Right ventricle myocardium superior (tissue), 1 donor: ENCODE measurements at places on chromosomes 6 and 20. TPM values are rescaled to one million over a fixed set of nuclear protein-coding genes. Genes with fewer than 3 reads are reported as not detected.

- DNase-seq: no peak
Measured at GRCh38 chr20:59735486-59735885, 131.1 kb downstream of the PHACTR3 start.

DNA sequence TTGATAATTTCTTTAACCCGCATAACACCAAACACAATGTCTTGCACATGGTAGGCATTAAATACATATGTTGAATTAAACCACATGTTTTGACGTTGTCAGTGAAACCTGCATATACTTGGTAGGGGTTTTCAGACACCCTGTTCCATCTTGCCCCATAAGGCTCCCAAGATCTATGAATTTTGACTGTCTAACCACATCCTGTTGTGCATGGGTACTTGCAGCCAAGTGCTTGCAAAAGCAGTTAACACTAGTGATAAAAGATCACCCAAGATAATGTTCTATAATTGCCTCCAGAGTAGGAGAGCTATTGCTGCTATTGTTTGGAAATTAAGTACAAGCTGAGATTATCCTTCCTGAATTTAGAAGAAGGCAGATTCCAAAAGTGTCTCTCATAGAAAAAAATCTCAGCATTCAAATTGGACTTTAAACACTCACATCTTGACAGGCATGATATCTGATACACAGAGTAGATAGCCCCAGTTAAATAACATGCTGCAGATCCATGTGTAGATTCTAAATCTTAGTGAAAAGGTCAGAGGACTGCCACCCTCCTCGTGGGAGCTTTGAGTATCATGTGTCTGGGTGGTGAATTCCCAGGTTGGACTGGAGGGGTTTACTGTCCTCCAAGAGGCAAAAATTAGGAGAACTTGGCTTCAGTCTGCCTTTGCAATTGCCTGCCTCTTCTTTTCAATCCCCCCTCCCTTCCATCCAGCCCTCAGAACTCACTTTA is 25.8 kb upstream of the CCN6 start:
- no peak for DNase-seq

TMEM74B gene
- 5.2 TPM for total RNA-seq

ZBTB46 gene
- 13.5 TPM for total RNA-seq
